ENCODE measurements at places on chromosomes 7 and 10.

DNA sequence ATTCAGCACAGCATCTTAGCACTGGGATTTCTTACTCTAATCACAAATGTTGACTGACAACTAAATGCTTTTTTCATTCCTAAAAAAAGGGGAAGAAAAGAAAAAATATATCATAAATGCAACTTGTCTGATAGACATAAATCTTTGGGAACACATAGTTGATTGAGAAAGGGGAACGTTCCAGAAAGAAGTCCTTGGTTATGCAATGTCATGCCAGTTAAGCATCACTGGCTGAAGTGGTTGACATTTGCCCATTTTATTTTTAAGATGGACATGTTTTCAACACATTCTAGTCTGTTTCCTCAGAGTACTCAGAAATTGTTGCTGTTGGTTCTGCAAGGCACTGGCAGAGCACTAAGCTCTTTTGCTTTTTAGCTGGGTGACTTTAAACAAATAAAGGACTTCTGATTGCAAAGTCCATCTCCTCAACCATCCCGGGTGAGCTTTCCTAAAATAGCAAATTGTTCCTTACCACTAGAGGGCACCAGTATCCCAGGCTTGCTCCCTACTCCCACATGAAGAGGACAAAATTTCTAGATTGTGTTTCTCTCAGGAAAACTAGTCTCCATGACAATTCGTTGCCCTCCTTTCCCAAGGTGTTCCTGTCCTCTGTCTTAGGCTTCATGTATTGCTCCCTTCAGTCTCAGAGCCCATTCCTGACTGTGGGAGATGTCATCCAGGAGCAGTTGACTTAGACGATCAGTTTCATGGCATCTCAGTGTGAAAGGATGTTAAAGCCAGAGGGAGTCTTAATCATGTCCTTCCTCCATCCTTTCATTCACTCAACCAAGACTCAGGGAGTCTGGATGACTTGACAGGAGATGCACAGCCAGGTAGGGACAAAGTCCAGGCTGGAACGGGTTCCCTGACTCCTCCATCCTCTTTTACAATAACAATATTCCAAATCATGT is 23.9 kb downstream of the OPALIN start:
- DNase-seq: no peak

GRCh38 chr10:71295641-71296040 is 23.4 kb upstream of the SLC29A3 start:
- DNase-seq: no peak

GRCh38 chr10:3241274-3241921 is 68.8 kb upstream of the PITRM1 start:
- no peak for DNase-seq

GRCh38 chr10:11178606-11179515 is 161.2 kb downstream of the CELF2 start:
- DNase-seq: peak; percentile 83

GRCh38 chr7:132226046-132226956 is 350.0 kb downstream of the PLXNA4 start:
- no peak for DNase-seq

DNA sequence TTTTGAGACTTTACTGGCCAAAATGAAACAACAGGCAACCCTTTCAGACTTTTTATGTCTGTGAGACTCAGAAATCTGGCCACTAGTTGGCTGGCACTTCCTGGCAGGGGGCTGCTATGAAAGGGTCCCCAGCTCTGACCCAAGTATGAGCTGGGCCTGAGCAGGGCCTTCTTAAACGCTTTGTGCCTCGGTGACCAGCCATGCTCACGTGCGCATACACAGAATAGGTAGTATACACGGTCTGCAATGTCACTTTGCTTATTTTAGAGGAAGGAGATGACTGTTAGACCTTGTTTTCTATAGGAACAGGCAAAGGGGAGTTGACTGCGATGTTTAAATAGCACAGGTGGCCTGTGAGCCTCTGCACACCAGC is 129.6 kb downstream of the VIPR2 start:
- no peak for DNase-seq

DNA sequence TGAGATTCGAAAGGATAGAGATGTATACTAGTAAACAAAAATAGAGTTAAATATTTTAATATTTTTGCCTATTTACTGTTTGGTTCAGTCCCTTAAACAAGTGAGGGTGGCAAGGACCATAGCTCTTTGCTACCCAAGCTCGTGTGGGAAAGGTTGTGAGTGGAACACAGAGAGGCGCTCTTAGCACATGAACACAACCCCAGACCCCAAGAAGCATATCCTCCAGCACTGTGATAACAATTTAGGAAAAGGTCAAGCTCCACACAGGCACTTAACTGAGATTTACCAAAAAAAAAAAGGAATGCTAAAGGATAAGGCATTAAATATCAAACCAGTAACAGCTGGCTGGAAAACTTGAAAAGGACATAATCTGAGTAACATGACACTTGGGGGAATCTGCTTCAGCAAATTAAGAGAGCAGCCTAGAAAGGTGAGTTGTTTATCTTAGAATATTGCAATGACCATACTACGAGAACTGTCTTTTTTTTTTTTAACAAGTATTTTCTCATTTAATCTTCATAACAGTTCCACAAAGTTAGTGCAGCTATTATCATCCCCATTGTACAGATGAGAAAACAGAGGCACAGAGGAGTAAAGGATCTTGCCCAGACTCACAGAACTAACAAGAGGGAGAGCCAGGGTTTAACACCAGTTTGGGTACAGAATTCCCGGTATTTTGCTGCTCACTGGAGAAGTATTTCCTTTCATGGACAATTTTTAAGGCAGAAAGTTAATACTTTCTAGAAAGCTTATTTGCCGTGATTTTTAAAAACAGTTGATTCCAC is 303.5 kb upstream of the AOAH start:
- DNase-seq: no peak

DNA sequence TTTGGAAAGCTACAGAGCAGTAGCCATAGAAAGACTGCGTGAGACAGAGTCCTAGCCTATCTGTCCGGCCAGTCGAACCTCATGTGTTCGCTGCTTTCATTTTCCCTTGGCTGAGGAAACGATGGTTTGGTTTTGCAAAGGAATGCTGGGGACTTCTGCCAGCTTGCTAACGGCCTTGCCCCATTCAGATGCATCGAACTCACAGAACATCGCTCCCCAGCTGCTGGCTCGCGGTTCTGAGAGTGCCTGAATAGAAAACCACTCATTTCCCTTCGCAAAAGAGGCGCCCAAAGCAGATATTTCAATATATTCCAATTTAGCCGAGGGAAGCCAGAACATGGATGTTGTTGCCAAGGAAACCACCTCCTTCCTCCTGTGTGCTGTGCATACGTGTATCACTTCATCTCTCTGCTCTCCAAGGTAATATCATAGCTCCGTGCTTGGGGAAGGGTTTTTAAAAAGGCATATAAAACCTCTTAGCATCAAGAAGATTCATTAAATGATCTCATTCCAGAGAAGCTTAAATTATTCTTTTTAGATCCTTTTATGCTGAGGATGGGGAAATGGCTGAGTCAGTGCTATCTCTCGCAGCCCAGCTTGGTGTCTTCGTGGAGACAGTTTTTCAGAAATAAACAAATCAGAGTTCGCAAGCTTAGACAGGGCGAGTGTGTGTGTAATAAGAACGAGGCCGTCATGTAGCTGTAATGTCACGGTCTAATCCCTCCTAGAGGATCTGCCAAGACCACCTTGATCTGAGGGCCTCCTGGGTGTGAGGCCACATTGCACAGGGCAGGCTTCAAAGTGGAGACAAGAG is 215.2 kb downstream of the RPS24 start:
- no peak for DNase-seq
